ENCODE measurements at places on chromosomes 1 and 21.

DNA sequence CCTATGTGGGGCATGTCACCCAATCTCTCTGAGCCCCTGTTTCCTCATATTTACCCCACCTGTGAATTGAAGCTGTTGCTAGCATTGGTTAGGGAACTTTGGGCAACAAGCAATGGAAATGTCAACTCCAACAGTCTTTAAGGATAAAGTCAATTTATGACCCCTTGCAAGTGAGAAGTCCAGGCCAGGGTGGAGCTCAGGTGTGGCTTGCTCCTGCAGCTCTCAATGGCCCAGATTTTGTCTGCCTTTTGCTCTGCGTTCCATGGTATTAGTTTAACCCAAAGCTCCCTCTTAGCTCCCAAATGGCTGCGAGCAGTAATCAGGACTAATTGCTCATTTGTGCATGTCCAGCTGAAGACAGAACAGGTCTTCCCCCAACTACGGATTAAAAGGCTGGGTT, 70.4 kb upstream of the ABCG1 start:
- no peak for DNase-seq

GRCh38 chr1:209624558-209625549, 27.4 kb downstream of the LAMB3 start:
- no peak for DNase-seq

DNA sequence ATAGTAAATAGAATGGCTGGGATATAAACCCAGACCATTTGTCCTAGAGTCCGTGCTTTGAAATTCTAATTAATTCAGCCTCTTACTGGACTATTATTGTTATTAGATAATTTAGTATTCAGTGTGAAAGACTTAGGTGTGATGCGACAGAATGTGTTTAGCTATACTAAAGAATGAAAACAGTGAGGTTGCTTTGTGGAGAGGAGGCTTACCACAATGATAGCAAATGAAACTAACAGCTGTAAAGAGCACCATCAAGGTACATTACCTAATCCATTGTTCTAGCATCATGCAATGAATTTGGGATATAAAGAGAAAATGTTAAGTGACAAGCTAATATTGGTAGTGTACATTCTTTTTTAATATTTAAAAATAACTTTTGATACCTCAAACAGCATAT, 911.1 kb downstream of the KCNT2 start:
- DNase-seq, result no peak

DNA sequence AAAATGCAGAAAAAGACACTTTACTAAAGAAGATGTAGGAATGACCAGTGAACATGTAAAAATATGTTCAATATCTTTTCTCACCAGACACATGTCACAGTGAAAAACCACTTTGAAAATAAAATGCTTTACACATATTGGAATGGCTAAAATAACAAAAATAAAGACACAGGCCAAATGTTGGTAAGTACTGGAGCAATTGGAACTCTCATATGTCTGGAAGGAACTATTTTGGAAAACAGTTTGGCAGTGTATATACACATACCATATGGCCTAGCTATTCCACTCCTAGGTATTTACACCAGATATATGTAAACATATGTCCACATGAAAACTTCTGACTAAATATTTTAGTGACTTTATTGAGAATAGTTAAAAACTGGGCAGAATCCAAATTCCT, 927.2 kb downstream of the BRINP3 start:
- no peak for DNase-seq

GRCh38 chr1:184739070-184739469, 15.6 kb downstream of the EDEM3 start:
- no peak for DNase-seq

DNA sequence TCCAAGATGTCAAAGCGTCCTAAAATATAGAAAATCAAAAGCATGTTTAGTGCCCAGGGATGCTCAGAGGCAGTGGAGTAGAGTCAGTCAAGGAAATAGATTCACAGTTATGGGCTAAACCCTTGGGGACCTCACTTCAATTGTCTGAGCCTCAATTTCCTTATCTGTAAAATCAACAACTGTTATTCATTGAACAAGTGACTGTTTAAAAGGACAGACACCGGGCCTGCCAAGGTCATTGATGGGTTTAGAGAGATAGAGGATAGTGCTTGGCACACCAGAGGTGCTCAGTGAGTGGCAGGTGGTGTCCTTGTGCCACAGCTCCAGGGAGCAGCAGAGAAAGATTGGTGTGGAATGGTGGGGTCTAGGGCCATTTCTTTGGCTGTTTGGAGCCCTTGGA, 12.8 kb downstream of the PLA2G5 start:
- no peak for DNase-seq

DNA sequence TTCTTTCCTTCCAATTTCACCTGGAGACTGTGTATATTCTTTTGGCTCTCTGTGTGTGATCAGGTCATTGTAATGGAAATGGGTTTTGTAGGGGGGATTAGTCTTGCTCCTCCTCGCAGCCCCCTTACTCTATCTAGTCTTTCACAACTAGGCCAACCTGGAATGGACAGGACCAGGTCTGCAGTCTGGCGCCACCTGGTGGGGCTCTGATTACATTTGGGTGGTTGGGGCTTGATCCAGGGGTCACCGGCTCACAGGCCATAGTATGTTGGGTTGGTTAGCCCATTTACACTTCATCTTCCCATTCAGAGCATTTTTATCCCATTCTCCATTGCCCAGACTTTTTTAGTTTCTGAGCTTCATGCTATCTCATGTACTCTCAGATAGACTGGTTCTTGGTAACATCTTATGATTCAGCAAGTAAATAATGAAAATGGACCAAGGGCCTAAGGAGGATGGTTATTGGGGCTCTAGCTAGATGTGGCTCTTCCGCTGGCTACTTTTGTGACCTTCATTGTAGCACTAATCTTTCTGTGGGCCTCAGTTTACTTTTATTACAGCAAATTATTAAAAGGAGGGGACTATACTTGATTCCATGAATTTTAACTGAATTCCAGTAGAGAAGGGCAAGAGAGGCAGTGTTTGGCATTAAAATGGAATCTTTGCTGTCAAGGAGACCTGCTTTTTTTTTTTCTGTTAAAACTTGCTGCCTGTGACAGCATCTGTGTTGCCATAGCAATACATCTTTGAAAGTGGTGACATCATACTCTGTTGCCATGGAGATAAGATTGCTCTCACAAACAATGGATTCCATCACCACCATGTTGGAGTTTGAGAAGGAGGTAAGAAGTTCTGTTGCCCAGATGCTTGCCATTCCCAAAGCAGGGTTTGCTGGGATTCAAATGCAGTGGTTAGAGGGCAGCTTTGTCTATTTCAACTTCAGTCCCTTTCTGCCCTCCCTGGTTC, 150.1 kb downstream of the PLXNA2 start:
- no peak for DNase-seq

GRCh38 chr1:115647507-115647906, 5.7 kb downstream of the VANGL1 start:
- no peak for DNase-seq

- DNase-seq, result no peak
Measured at GRCh38 chr1:110292031-110292741, 47.0 kb upstream of the RBM15 start.

DNA sequence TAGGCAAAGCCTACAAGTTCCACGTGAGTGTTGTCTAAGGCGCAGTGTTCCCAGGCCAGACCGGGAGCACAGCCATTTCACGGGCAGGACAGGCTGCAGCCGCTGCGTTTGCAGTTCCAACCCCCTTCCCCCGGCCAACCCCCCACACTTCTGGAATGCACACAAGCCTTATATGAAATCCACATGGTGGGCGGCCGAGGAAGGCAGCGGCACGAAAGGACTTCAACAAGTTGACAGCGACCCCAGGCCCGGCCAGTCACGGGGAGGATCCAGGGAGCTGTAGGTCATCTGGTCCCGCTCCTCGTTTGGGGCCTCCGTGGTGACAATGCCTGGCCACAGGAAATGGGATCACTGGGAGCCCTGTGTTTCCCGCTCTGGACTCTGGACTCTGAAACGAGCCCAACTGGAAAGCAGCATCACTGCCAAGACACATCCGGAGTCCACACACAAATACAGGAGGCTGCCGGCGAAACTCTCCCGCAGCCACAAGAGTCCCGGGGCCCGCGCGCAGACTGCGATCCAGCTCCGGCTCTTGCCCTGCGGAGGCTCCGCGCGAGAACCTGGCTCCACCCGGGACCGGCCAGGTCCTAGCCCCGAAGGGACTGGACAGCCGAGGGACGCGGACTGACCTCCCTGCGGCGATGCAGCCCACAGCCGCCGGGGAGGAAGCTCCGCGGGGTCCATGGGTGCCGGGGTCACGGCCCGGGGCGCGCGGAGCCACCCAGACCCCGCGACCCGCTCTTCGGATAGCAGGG, 794 bp downstream of the NID1 start:
- no peak for DNase-seq

DNA sequence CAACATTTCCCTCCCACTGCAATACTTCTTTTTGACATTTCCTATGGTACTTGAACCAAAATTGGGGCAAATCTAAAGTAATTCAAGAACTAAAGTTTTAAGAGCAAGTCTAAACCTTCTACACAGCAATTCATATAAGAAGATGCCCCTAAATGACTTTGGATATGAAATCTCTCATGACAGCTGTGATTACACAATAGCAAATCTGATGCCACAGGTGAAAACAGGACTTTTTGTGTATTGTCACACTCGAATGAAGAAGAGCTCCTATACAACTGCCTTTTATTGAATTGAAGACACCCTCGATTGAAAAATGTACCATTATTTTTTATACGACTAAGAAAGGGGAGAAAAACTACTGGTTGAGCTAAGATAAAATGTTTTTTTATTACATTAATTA, 59.6 kb upstream of the DYNLT5 start:
- DNase-seq, result no peak

DNA sequence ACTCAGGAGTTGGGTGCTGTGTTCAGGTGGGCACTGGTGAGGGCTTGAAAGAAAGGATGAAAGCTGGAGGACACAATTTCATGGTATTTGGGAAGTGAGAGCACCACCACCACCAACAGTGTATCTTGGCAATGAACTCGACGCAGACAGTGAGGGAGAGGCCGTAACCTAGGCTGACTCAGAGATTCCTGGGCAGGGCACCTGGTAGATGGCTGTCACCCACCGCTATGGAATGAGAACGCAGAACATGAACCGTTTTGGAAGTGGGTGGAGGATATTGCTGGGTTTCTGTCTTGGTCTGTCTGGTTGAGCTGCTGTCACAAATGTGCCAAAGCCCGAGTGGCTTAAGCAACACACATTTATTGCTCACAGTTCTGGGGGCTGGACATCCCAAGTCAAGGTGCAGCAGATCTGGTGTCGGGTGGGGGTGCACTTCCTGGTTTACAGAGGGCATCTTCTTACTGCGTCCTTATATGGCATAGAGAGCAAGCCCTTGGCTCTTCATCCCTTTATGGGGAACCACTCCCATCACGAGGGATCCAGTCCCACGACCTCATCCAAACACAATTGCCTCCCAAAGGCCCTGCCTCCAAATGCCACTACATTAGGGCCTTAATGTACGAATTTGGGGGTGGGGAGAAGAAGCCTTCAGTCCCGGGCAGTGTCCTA, 246.3 kb downstream of the SIPA1L2 start:
- no peak for DNase-seq

GRCh38 chr1:236168716-236169429, 26.5 kb downstream of the GPR137B start:
- DNase-seq, result no peak

DNA sequence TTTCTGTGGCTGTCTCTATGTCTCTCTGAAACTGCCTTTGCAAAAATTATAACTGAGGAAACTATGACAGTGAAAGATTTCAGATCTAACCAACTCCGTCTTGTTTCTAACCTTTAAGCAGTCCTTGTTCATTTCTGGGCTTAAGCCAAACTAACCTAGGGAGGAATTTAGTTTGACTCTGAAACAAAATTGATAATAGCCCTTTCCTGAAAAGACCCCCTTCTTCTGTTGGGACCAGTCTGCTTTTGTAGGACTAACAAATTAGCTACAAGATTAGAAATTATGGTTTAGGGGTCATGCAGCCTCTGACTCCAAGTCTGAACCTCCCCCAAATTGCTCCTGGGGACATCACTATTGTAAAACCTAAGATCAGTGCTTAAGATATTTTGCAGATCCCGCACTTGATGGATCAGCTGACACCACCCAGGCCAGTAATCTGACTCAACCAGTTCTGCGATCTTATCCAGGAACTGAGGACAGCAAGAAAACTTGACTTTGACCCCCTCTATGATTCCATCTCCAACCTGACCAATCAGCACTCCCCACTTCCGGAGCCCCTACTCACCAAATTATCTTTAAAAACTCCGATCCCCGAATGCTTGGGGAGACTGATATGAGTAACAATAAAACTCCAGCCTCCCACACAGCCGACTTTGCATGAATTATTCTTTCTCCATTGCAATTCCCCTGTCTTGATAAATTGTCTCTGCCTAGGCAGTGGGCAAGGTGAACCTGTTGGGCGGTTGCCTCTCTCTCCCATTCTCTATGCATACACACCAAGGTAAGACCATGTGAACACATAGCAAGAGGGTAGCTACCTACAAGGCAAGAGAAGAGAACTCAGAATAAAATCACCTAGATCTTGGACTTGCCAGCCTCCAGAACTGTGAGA, 11.1 kb upstream of the TRIM63 start:
- DNase-seq, result no peak
